GM19239 (cell line): ENCODE measurements at places on chromosomes 7 and 10.

DNA sequence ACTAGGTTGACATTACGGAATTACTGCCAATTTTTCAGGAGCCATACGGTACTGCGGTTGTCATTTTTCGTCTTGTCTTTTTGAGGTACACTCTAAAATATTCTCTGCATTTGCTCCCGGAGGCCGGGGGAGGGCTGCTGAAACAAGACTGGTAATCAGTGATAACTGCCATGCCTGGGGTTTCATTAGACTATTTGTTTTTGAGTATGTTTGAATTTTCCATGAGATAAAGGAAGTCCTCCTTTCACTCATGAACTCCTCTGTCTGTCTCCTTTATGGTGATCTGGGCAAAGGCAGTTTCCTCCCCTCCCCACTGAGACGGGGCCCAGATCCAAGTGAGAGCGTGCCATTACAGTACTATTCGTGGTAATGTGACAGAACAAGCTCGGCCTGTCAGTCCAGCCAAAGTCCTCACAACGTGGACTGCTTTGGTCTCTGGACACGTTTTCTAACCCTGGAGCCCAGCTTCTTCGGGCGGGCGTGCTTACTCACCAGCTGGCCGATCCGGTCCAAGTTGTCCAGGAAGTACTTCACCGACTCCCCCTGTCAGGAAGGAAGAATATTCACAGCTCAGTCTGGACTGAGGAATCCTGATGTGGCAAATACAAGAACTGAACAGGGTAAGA lies 45.1 kb downstream of the AMZ1 start:
- DNase-seq = no peak

GRCh38 chr10:11424456-11425295 lies 186.8 kb downstream of the USP6NL start:
- DNase-seq = no peak

DNA sequence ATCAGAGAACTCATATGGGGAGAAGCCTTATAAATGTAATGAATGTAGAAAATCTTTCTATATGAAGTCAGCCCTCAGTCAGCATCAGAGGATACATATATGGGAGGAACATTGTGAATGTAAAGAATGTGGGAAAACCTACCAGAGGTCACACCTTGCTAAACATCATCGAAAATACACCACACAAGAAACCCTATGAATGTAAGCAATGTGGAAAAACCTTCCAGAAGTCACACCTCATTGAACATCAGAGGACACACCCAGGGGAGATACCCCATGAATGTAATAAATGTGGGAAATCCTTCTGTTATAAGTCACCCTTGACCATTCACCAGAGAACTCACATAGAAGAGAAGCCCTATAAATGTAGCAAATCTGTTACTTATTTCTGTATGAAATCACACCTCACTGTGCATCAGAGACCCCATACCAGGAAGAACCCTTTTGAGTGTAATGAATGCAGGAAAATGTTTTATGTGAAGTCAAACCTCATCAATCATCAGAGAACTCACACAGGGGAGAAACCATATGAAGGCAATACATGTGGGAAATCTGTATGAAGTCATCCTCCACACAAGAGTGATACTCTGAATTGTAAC lies 30.8 kb downstream of the ZNF12 start:
- no peak for DNase-seq

- no peak for DNase-seq
Observed at GRCh38 chr7:100826514-100827329, 601 bp downstream of the EPHB4 start.

DNA sequence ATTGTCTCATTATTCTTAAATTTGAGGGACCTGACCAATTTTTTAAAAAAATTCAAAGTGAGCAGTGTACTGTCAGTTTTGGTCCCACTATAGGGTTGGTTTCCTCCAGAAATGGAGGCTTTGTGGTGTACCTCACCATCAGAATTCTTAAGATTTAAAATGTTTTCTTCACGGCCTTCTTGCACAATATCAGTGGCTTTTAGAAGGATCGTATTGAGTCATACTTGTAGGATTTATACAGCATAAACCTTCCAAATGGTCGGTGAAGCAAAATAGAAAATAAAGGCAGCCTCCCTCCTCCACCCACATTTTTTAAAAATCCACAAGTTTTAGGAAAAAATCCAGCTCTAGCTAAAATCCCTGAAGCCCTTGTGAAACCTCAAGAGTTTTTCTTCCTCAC lies 126.4 kb downstream of the RNLS start:
- no peak for DNase-seq

GRCh38 chr7:8423057-8423456 lies 10.4 kb upstream of the NXPH1 start:
- no peak for DNase-seq

DNA sequence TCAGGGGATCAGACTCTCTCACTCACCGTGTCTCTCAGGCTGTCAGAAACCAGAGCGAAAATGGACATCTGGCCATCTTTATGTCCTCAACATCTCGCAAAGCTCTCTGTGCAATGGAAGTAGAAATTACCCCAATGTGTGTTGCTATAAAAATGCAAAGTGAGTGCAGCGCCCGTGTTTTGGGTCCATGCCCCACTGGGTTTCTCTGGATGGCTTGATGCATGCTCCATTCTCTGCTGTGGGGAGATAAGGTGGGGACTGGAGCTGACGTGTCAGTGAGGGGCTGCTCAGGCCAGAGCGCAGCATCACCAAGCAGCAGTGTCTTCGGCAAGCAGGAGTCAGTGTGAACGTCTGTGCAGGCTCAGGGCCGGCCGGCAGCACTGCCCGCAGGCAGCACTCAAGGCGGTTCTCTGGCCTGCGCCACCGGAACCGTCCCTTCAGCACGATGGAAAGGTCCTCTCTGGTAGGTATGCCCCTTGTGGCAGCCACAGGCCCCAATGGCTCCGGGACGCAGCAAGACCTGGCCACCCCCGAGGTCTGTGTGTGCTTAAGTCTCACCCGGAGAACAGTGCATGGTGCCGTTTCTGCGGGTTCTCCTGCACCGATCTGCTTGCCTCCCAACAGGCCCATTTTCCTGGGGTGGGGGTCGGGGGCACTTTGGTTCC lies 30.2 kb downstream of the WDR86 start:
- no peak for DNase-seq

- no peak for DNase-seq
Observed at GRCh38 chr7:131249003-131249402, 78.7 kb upstream of the MKLN1 start.
